ENCODE measurements at places on chromosomes 11 and 22.

GRCh38 chr11:73091521-73092305 lies 50.4 kb downstream of the FCHSD2 start:
- DNase-seq = no peak

- peak; percentile 79 for DNase-seq
Measured at GRCh38 chr11:67640021-67640757, 626 bp upstream of the TBX10 start.

GRCh38 chr11:47143322-47143721 lies 33.4 kb downstream of the ARFGAP2 start:
- DNase-seq = no peak

- DNase-seq = no peak
Measured at GRCh38 chr11:111886032-111886431, 6.7 kb downstream of the CFAP68 start.

- DNase-seq = no peak
Measured at GRCh38 chr11:34151166-34151565, 45.7 kb downstream of the NAT10 start.

DNA sequence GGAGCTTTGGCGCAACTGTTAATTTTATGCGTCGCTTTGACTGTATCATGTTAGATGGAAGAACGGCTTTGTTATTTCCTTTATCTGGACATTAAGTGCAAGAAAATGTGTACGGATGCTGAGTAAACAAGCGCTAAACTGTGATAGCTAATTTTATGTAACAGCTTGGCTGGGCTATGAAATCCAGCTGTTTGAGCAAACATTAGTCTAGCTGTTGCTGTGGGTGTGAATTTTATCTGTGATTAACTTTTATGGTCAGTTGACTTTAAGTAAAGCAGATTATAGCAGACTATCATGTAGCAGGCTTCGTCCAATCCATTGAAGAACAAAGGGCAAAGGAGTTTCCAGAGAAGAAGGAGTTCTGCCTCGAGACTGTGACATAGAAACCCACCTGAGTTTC lies 14.0 kb downstream of the OR8A1 start:
- DNase-seq = no peak

- DNase-seq = no peak
Measured at GRCh38 chr11:86814775-86815174, 14.4 kb downstream of the PRSS23 start.

- DNase-seq = peak; percentile 83
Measured at GRCh38 chr11:79493555-79494171, 52.8 kb upstream of the TENM4 start.

DNA sequence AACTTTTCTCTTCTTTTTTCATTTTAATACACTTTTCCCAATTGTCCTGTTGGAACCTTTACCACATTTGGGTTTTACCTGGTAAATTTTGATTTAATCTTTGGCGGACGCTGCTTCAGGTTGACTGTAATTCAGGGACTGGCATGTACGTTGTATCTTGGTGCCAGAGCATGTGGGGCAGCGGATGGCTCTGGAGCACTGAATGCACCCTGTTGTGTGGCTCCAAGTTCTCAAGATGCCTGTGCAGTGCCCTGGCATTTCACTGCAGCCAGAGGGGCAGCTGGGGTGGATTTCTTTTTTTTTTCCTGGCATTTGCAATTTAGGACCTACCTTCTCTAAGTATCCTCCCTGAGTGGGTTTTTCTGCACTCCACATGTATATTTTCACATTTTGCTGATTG lies 242.2 kb downstream of the BLID start:
- DNase-seq = no peak

GRCh38 chr11:120681434-120682331 lies 170.1 kb downstream of the GRIK4 start:
- DNase-seq = no peak

- DNase-seq = no peak
Measured at GRCh38 chr11:8732324-8732670, 49.7 kb downstream of the RPL27A start.

DNA sequence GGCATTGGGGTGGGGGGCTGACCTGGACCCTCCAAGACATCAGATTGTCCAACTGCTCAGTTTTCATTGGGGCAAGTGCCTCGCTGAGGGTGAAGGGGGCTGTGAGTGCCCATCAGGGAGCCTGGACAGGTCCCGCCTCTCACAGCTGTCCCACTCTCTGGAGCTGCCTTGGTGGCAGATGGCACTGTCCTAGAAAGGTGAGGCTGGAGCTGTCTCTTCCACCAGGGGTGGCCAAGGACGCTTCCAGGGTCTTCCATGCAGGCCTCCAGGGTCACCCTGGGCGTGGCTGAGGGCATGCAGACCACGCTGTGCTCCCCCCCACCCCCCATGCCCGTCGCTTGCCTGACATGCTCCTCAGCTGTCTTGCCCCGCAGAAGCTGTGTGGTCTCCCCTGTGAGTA lies 53.5 kb upstream of the CCDC188 start:
- no peak for DNase-seq

- no peak for DNase-seq
Measured at GRCh38 chr11:129533395-129533794, 157.7 kb downstream of the BARX2 start.

DNA sequence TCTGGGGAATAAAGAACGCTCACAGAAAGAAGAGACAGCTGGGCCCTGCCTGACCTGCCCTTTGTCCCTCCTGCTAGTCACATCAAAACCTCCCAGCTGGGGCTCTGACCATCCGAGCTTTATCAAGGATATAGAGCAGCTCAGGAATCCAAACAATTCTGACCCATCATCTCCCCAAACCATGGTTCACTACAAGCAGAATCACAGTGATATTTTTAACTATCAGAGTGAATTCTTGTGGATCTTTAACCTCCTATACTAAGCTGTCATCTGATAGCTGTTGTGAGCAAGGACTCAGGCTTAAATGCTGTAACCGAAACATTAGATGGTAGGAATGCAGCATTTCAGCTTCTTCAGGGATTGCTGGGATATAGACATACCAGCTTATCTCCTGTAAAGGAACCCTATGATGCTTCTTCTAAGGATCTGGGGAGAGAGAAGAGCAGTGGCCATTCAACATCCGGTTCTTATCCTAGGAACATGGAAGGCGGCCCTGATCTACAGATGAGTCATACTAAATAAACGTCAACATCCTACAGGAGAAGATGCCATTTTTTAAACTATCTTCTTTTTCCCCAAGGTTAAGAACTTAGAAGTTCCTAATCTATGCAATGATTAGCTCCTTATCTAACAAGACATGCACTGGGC lies 84.7 kb upstream of the AKIP1 start:
- no peak for DNase-seq

GRCh38 chr11:12411806-12412727 lies 34.7 kb downstream of the PARVA start:
- peak; percentile 77 for DNase-seq

DNA sequence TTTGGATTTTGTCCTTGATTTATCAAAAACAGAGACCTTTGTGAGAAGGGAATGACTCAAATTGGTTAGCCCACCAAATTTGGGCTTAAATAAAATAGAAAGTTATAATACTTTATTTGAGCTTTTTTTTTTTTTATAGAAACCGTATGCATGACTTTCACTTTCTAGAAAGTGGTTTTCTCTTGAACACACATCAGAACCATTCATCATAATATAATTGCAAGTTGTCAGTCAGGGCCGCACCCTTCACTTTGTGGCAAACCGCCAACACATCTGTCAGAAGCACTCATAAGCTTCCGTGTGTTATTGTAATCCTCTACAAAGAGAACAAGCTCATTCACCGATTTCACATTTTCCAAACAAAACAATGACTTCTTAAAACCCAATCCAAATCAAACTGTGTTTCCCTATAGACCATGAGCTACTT lies 76.1 kb downstream of the SOX6 start:
- DNase-seq = peak; percentile 55

DNA sequence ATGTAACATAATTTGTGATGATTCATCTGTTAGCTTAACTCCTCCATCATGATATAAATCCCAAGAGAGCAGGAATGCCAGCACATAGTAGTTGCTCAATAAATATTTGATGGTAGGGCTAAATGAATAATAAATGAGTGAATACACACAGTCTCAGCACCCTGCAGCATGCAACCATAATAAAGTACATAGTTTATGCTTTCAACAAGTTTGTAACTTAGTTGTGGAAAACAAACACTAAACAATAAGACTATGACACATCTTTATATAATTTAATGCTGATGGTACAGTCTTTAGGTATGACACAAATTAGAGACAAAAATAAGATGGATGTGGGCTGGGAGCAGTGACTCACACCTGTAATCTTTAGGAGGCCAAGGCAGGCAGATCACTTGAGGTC lies 3.8 kb downstream of the ALKBH8 start:
- no peak for DNase-seq

DNA sequence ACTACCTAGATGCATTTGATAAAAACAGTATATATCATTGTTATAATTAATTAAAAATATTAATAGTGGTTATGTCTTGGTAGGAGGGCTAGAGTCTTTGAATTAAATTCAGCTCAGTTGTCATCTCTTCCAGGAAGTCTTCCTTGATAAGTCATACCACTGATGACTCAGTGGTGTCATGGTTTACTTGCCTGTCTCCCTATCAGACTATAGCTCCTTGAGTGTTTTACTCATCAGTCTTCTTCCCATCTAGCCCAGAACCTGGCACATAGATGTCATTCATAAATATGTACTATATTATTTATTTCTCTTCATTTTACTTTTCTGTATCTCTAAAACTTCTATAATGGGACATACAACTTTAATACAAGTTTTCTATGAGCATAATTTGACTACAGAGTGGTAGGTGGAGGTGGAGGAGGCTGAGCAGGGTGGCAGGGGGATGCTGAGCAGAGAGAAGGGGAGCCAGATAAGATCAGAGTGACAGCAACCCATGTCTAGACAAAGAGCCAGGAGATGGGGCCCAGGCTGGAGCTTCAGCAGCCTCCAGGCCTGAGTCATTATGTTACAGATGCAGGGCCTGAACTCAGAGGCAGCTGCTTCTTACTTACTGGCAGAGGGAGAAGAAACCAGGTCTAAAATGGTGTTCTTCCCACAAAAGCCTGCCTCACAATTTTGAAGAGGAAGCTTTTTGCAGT lies 82.3 kb upstream of the PHOX2A start:
- DNase-seq = no peak

GRCh38 chr11:123587559-123587958 lies 66.9 kb downstream of the SCN3B start:
- no peak for DNase-seq

- no peak for DNase-seq
Measured at GRCh38 chr11:16125796-16126195, 230.6 kb downstream of the SOX6 start.

DNA sequence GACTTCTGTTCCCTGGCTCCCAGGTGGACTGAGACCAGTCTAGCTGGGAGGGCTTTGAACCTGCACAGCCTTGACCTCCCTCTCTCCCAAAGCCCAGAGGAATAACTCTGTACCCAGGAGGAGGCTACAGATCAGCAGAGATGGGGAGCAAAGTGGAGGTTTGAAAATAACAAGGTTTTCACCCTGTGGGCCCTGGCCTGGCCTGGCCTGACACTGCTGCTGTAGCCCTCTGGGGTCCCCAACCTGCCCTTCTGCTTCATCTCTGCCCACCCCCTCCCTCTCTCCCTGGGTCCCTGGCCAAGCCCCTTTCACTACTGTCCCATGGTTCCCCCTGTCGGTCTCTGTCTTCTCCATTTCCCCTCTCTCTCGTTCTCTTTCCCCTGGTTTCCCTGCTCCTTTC lies 225.2 kb downstream of the BUD13 start:
- DNase-seq = no peak

GRCh38 chr11:8777907-8778767 lies 95.5 kb downstream of the RPL27A start:
- no peak for DNase-seq

DNA sequence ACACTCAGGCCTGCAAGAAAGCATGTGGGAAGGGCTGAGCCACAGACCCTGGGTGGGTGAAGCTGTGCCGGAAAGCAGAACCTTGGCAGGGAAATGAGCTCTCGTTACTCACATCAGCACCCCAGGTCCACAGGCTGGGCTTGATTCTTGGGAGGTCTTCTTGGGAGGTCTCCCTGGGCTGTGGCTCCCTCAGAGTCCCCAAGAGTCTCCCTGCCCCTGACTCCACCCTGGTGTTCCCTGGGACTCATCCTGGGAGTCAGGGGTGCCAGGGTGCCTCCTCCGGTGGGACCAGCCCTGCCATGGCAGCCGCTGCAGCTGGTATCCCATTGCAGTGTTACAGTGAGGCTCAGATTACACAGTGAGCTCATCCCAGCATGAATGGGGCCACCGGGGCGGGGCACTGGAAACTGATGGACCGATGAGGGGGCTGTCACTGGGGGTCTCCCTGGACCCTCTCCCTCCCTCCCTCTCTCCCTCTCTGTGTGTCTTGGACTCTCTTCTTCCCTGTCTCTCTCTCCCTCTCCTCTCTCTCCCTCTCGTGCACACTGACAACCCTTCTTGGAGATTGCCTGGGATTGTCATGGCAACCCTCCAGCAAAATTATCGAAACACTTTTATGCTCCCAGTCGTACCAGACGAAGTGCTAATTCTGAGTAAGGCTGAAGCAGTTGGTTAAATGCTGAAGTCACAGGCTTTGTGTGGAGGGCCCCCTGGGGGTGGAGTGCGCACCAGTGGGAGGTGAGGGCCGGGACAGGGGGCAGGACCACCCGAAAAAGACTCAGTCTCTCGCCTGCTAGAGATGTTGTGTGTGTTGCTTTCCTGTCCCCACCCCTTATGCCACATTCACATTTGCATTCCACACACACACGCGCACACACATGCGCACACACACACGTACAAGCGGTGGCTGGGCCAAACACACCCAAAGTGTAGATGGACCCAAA lies 8.6 kb upstream of the C11orf96 start:
- no peak for DNase-seq

DNA sequence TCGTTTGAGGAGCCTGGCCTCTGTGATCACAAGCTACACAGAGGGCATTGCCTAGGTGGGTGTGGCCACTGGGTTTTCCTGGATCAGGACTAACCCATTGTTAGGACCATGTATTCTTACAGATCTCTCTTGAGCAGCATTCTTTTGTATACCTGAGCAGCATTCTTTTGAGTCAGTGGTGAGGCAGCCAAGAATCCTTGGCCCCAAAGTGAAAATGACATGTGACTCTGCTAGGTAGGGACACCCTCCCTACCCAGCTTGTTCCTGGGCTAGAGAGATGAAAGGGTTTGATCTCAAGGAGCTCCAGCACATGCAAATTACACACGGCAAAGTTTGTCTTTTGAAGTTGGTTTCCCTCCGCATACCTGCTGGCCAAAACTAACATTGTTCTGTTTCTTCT lies 55.0 kb upstream of the HORMAD2 start:
- no peak for DNase-seq

DNA sequence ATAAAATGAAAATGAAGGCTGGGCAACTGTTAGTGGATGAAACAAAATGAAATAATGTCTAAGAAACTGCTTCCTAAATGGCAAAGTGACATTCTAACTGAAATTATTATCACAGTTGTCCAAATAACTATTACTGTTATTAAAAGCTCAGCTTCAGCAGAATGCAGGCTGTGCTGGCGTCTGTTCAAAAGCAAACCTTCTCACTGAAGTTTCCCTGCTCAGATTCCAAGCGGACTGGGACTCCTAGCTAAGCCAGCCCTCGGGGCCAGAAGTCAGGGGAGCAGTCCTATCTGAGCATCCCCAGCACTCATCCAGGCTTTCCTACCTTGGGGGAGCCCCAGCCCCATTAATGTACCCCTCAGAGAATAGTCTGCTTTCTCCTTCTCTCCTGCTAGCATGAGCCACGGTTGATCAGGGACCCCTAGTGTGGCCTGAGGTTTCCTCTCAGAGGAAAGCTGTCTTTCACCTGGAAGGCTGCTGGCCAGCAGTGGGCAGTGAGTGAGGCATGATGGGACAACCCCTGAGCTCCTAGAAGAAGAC lies 1167.3 kb downstream of the TBC1D22A start:
- no peak for DNase-seq

Data from sciatic nerve (tissue), 2 donors.